ENCODE measurements at places on chromosomes 13 and 19.
A peak's percentile ranks its signal among the peaks of the same experiment; 100 is the strongest.

DNA sequence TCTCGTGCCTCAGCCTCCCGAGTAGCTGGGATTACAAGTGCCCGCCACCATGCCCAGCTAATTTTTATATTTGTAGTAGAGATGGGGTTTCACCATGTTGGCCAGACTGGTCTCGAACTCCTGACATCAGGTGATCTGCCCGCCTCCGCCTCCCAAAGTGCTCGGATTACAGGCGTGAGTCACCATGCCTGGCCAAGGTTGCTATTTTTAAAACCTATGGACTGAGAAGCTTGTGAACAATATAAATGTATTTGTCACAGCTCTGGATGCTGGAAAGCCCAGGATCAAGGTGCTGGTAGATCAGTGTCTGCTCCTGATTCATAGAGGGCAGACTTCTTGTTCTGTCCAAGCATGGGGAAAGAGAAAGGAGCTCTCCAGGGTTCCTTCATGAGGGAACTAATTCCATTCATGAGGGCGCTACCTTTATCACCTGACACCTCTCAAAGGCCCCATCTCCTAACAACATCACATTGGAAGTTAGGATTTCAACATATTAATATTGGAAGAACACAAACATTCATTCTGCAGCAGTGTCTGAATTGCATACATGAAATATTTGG is 16.1 kb downstream of the CARD8 start:
- DNase-seq = no peak

- DNase-seq = no peak
Measured at GRCh38 chr19:34997071-34997617, 3.0 kb upstream of the GRAMD1A start.

GRCh38 chr19:30824809-30825208 is 452.6 kb downstream of the ZNF536 start:
- no peak for DNase-seq

DNA sequence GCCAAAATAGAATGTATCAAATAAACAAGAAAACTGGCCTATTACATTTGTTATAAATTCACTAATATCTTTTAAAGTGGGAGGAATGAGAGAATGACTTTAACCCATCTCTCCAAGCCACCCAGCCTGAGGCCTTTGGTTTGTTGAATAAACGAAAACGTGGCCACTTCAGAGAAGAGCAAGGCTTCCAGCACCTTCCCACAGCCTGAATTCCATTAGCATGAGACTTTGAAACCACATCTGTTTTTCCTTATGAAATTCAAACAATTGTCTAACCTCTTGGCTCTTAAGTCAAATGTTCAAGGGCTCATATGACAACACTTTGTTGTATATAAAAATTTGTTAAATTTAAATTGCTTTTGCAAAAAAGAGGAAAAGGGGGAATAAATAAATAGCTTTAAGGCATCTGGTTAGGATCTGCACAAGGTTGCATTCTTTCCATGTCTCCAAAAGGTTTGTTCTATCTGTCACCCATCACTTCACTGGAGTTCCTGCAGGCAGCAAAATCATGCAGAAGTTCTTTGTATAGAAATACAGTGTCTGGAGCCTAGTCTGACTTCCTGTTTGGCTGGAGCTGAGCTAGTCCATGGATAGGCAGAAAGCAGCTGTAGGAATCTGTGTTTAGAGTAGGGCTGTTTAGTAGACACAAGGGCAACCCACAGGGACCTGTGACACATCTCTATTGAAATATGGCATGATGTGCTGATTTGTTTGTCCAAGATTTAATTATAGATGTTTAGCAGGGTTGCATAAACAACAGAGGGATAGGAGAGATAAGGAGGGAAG is 502.3 kb downstream of the KCTD12 start:
- DNase-seq = no peak

GRCh38 chr19:18832306-18833140 is 764 bp downstream of the UPF1 start:
- DNase-seq = peak; percentile 56

GRCh38 chr13:74017301-74018061 is 116.7 kb downstream of the KLF12 start:
- DNase-seq = no peak

DNA sequence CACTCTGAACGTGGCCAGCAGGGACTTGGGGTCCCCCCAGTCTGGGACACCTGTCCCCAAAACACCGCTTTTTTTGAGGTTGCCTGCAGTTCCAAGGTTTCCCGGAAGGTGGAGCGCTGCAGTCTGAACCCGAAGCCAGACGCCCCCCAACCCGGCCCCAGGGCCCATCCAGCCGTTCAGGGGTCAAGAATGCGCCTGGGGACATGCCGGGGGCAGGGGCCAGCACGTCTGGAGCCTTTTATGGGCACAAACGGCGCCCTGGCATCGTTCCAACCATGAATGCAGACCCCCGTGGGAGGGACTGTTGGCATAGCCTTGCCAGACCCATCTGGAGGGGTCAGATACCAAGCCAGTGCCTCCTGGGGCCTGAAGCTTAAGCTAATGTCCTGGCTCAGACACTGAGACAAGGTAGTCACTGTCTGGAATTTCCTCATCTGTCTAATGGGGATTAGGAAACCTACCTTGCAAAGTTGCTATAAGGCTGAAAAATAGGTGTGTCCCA is 6.9 kb downstream of the S1PR5 start:
- peak; percentile 74 for DNase-seq

Data from activated CD4-positive, alpha-beta T cell treated with anti-CD3 and anti-CD28 coated beads for 36 hours (primary cell).